Hindlimb muscle (tissue), 1 donor: ENCODE measurements at places on chromosomes 6 and 20. TPM values are rescaled to one million over a fixed set of nuclear protein-coding genes. Genes with fewer than 3 reads are reported as not detected.

TNNC2 gene
- polyA plus RNA-seq = 9,031 TPM

GLP1R gene
- polyA plus RNA-seq = not detected

DNA sequence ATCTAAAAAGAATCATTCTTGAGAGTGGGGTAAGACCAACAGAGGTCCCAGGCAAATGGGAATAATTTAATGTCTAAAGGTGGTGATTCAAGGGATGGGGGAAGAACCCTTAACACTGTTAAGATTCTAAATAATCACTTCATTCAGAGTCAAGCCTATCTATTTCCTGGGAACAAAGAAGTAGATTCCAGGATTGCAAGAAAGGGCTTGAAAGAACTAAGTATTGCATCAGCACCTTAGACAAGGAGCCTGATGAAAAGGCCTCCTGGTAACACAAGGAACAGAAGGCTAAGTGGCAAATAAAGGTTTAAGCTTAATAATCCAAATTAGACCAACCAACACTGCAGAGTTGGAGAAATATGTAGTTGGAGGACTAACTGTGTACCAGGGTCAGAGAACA lies 620.7 kb upstream of the BTBD3 start:
- no peak for DNase-seq

GRCh38 chr6:105920071-105920470 lies 166.1 kb upstream of the PRDM1 start:
- no peak for DNase-seq

GRCh38 chr6:15948930-15949900 lies 179.7 kb upstream of the MYLIP start:
- DNase-seq = no peak
